ENCODE measurements at places on chromosomes 5 and 9.

GRCh38 chr9:84045481-84046097 is 65.0 kb downstream of the RMI1 start:
- no peak for DNase-seq

DNA sequence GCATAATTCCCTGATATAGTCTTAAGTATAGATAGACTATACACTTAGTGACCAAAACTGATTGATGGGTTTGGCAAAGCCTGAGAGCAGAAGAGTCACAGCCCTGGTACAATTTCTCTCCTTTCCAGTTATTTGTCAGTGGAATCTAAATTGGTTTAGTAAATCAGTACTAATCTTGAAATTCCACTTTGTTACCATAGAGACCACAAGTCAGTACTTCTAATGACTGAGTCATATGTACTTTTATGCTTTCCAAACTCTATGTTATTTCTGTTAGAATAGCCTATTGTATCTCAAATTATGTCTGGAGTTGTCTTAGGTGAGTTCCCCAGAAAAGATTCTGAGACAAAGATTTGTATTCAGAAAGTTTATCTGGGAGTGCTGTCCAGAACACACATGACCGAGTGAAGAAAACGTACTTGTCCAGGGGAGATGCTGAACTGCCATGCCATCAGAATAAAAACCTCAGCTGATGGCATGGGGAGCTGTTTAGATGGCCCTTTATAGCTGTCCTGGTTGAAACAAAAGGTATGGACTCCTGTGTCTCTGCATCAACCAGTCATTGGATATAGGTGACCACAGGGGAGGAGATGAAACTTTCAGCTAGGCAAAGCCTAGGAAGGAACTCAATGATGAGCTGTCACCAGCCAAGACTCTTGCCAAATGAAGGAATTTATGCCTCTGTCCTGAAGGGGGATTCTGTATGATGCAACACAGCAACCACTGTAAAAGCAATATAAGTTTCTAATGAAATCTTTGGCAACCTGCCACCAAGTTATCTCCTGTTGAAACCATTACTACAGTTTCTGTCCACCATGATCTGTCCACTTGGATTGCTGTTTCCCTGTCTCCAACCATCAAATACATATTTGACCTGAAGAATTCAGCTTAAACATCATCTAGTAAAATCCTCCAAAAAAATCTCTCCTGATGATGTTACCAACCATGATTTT is 18.0 kb upstream of the SMC2 start:
- DNase-seq = no peak

- no peak for DNase-seq
Observed at GRCh38 chr5:149475777-149476176, 75.5 kb downstream of the CSNK1A1 start.

- no peak for DNase-seq
Observed at GRCh38 chr5:143826951-143827444, 15.0 kb downstream of the HMHB1 start.

- no peak for DNase-seq
Observed at GRCh38 chr5:168886157-168886556, 307.0 kb upstream of the PANK3 start.

DNA sequence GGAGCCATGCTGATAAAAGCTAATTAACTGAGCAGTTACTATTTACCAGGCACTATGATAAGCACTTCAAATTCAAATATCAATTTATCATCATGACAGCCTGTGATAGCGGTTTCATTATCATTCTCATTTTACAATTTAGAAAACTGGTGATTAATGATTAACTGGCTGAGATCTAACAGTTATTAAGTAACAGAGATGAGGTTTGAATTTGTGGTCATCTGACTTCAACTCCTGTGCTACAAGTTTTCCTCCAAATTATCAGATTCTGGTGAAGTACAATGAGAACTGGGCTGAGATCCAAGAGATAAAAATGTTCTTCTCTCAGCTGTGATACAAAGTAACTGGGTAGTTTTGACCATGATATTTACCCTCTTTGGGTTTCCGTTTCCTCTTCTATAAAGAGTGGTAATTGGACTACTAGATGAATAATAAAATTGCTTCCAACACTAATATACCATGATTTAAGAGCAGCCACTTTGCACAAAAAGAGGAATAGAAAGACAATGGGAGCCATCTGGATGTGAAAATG is 74.5 kb upstream of the CCNG1 start:
- no peak for DNase-seq

GRCh38 chr9:129462360-129462759 is 158.5 kb downstream of the C9orf50 start:
- no peak for DNase-seq

- DNase-seq = peak; percentile 8
Observed at GRCh38 chr5:95317085-95317484, 32.2 kb upstream of the MCTP1 start.

DNA sequence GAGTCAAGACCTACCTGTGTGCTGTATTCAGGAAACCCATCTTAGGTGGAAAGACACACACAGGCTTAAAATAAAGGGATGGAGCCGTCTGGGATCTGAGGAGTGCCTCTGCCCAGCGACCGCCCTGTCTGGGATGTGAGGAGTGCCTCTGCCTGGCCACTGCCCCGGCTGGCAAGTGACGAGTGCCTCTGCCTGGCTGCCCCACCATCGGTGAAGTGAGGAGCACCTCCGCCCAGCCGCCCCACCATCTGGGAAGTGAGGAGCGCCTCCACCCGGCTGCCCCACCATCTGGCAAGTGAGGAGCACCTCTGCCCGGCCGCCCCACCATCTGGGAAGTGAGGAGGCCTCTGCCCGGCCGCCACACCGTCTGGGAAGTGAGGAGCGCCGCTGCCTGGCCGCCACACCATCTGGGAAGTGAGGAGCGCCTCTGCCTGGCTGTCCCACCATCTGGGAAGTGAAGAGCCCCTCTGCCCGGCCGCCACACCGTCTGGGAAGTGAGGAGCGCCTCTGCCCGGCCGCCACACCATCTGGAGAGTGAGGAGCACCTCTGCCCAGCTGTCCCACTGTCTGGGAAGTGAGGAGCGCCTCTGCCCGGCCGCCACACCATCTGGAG is 33.7 kb downstream of the SAXO1 start:
- DNase-seq = no peak

DNA sequence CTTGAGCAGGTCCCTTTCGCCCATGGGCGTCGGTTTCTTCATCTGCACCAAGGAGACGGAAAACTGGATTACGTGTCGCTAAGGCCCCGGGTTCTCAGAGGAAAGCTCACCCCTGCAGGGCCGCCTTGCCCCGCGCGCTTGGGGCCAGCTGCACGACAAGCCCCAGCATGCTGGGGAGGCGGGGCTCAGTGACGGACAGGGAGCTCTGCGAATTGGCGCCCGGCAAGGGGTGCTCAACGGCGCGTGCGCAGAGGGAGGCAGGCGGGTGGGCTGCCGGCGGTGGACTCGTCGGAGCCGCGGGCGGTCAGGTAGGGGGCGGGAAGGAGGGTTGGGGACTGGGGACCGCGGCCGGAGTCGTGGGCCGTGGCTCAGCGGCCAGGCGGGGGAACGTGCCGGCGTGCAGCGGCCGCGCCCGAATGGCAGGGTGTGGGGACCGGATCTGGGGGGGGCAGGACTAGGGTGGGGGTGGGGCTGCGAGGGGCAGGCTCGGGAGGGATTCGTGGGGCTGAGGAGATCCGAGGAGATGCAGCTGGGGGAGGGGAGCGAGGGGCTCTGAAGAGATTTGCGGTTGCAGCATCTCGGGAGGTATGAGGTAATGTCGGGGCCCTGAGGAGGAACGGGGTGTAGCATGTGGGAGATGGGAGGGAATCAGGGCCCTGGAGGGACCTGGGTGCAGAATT is at the start of gene TRIM32:
TSS of gene TRIM32 (plus strand) at position 232 of the 680 bp plus-strand sequence. CDS start 10,438 bp downstream, outside the sequence.
- DNase-seq = peak; percentile 97

DNA sequence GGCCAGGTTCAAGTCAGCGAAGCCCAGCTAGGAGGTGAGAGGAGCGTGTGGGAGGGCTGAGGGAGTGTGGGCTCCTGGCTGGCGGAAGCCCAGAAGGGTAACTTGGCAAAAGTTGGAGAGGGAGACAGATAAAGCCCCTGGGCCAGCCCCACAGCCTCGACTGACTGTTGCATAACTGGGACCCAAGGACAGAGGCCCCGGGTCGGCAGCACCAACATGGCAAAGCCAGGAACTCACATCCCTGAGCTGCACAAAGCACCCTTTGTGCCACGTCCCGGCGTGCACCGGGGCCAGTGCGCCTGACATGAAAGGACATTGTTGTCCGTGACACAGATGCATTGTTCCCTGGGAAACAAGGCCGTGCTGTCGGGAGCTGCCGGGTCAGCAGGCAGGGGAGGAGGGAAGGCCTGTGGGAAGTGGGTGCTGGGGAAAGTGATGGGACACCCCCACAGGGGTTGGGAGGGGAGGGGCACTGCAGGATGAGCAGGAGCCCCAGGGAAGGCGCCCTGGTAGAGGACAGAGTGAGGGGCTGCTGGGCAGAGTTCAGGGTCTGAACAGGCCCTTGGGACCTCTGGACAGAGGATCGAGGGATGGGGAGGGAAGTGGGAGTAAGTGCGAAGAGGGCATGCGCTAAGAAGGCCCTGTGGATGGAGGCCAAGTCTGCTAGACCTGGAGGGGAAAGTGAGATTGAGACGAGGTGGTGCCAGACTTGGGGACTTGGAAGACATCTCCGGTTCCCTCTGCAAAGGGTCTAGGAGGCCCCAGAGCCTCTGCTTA is 13.0 kb upstream of the DPM2 start:
- no peak for DNase-seq

GRCh38 chr5:10681731-10682679 is 79.0 kb downstream of the DAP start:
- no peak for DNase-seq

- DNase-seq = no peak
Observed at GRCh38 chr5:67903656-67904055, 311.9 kb upstream of the PIK3R1 start.

DNA sequence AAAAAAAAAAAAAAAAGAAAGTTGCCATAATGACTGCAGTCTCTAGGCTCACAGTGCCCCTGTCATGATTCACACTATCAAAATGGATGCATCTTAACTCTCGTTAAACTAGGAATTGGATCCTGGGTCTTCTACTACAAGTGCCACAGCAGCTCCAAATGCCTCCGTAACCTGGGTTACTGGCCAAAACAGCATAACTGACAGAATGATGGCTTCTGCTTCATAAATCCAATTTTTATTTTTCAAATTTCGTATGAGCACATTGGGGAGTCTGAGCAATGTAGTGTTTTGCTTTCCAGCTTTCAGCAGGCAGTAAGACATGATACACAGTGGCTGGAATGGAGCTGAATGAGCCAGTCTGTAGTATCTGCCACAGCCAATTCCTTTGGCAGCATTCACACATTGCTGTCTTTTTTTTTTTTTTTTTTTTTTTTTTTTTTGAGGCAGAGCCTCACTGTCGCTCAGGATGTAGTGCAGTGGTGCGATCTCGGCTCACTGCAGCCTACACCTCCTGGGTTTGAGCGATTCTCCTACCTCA is 36.0 kb upstream of the NPM1 start:
- DNase-seq = no peak

GRCh38 chr9:108213511-108213910 is 642.3 kb downstream of the ACTL7B start:
- DNase-seq = no peak

DNA sequence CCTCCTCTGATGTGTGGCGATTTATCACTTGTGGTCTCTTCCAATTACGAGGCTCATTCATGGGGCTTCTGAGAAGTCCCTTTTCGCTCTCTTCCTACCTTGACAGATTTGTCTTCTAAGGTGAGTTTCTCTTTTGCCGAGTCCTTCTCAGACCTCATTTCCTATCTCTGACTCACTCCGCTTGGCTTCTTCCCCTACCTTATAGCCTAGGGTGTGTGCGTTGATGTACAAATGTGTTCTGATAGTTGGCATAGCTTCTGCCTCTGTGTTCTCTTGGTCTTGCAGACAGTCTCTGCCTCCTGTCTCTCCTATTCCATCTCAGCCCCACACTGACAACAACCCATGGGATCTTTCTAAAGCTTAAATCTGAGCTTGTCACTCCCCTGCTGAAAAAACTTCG is 56.9 kb upstream of the SHB start:
- no peak for DNase-seq

DNA sequence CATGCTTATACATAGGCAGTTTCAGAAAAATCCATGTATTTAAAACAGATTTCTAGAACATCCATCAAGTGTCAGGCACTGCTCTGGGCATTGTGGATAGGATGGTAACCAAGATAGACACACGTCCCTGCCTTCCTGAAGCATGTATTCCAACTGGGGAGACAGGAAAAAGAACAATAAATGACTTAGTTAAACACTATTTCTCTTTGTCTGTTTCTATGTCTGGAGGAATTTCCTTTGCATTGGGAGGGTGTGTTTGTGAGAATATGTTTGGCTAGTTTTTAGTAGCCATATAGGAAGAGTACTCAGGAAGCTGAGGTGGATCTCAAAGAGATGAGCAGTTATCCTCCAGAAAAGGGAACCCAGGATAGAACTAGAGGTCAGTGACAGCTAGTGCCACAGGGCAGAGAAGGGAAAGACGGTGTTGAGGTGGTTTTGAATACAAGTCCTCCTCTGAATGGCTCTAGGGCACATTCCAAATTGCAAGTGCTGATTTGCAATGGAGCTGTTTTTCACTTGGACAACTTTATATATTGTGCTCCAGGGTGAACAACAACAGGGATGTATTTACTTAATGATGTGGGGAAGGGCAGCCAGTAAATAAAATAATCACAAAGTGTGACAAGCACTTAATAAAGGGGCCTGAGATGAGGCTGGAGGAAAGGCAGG is 144.7 kb upstream of the SHB start:
- DNase-seq = no peak

GRCh38 chr5:62152394-62153087 is 153.5 kb upstream of the KIF2A start:
- no peak for DNase-seq

DNA sequence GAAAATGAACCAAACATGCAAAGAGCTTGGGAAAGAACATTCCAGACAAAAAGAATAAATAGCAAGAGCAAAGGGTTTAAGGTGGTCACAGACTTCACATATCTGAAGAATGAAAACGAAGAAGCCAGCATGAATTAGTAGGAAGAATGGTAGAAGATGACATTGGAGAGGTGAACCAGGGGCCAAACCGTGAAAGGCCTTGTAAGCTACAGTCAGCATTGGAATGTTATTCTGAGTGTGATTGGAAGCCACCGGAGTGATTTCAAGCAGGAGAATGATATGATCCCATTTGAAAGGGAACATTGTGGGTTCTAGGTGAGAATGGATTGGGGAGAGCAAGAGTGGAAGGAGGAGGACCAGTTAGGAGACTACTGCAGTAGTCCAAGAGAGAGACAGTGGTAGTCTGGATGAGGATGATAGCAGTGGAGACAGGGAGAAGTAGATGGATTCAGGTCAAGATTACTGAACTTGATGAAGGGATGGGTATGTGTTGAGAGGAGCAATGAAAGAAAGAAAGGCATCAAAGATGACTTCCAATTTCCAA is 6.9 kb upstream of the PFDN1 start:
- DNase-seq = no peak

GRCh38 chr5:133751846-133752245 is 139.5 kb upstream of the FSTL4 start:
- DNase-seq = no peak

All from H7 (cell line).